ENCODE measurements at places on chromosomes 12 and 14.

DNA sequence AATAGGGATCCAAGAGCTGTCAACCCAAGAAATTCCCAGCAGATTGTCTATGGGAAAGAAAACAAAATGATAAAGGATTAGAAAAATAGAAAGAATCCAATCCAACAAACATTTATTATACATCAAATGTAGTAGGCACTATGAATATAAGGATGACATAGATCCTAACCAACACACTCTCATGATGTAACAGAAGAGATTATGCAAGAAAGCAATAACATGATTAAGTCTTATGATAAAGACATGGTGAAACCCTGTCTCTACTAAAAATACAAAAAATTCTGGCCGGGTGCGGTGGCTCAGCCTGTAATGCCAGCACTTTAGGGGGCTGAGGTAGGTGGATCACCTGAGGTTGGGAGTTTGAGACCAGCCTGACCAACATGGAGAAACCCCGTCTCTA, 2.7 kb downstream of the MED6 start:
- no peak for DNase-seq

DNA sequence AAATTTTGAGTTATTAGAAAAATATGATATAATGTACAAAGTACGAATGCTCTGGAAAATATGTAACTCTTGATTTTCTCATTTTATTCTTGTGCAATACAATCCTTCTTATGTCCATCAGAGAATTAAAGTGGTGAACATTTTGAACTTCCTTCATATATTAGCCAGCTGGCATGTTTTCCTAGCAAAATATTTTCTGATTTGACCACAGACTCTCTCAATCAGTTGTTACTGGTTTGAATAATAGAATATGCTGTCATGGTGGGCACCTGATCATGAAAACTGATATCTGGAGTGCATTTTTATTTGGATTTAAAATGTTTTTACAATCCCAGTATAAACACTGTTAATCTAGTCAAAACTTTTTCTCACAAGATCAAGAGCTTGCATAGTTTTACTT, 24.2 kb downstream of the PARPBP start:
- no peak for DNase-seq

DNA sequence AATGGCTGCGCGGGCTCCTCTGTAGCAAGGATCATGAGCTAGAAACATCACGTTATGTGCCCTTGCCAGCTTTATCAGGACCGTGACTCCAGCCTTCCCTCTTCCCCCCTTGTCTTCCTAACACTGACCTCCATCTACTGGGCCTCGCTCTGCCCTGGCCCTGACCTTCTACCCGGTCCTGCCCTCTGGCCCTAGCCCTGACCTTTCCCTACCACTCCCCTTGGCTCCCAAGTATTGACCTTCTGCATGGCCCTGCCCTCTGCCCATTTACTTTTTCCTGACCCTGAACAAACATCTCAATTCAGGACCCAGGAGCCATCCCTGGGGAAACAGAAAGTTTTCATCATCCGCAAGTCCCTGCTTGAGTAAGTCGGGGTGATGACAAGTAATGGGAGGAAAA, 2.0 kb downstream of the SOAT2 start:
- no peak for DNase-seq

GRCh38 chr12:14614704-14615121, 47.0 kb upstream of the PLBD1 start:
- no peak for DNase-seq

Measured in CD4-positive, alpha-beta T cell treated with Interleukin-6 at 100 ng/mL for 8 hours (primary cell).